Lung (tissue), 17 donors: ENCODE measurements at places on chromosomes 3 and 15. TPM values are rescaled to one million over a fixed set of nuclear protein-coding genes. Genes with fewer than 3 reads are reported as not detected.

- peaks cover 2% of the 10 kb centered on the region for H3K36me3 ChIP-seq
- H3K4me3 ChIP-seq, result no peak overlapping the region
- H3K27ac ChIP-seq, result no peak overlapping the region
- DNase-seq, result no peak
- H3K4me1 ChIP-seq, result no peaks in the 10 kb centered on the region
- no peaks in the 10 kb centered on the region for H3K27me3 ChIP-seq
Observed at GRCh38 chr3:114034787-114035545, 21.4 kb downstream of the CCDC191 start.

CCR2 gene
- 8.0 TPM for total RNA-seq

SLC28A2 gene
- 0.28 TPM for total RNA-seq

TIGIT gene
- total RNA-seq, result 0.37 TPM

DNA sequence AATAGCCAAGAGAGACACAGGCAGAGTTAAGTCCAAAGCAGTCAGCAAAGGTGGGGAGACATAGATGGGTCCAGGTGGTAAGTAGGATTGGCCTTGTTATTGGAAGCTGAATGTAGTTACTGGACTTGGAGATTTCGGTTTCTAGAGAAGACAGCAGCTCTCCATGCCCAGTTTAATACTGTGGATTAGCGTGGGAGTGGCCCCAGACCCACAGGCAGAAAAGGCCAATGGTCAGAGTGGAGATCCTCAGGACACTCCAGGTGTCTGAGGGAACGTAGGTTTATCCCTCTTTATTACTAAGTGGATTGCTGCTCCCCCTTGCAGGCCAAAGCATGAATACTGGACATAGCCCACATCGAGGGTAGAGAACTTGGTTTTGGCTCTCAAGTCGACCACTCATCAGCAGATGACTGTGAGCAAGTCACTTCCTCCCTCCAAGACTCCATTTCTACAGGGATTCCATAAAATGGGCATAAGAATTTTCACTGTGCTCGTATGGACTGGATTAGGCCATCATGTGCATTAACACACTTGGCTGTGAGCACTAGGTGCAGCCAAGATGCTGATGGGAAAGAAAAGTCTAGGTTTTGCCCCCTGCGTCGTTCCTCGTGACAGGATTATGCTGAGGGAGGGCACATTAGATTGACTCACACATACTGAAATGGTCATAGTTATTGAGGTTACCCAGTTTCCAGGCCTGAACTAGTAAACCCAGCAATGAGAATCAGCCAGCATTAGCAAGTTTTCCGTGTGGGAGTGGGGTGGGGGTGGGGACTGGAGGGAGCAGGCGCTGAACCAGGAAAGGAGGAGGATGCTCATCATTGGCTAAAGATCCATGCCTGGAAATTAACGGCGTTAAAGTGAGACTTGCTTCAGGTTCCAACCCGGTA is 225.2 kb upstream of the TPRG1 start:
- DNase-seq, result no peak
- H3K4me1 ChIP-seq, result peaks cover 18% of the 10 kb centered on the region
- H3K36me3 ChIP-seq, result no peaks in the 10 kb centered on the region
- H3K27ac ChIP-seq, result peak overlapping the region; percentile 95

- H3K4me3 ChIP-seq, result no peak overlapping the region
- no peaks in the 10 kb centered on the region for H3K36me3 ChIP-seq
- H3K4me1 ChIP-seq, result no peaks in the 10 kb centered on the region
- H3K27ac ChIP-seq, result no peak overlapping the region
Observed at GRCh38 chr3:126135071-126135405, 45.3 kb downstream of the ALDH1L1 start.

MCTP2 gene
- 34.9 TPM for total RNA-seq
